Brain (organoid and tissue), 16 donors: ENCODE measurements at places on chromosomes 7 and 10.

DNA sequence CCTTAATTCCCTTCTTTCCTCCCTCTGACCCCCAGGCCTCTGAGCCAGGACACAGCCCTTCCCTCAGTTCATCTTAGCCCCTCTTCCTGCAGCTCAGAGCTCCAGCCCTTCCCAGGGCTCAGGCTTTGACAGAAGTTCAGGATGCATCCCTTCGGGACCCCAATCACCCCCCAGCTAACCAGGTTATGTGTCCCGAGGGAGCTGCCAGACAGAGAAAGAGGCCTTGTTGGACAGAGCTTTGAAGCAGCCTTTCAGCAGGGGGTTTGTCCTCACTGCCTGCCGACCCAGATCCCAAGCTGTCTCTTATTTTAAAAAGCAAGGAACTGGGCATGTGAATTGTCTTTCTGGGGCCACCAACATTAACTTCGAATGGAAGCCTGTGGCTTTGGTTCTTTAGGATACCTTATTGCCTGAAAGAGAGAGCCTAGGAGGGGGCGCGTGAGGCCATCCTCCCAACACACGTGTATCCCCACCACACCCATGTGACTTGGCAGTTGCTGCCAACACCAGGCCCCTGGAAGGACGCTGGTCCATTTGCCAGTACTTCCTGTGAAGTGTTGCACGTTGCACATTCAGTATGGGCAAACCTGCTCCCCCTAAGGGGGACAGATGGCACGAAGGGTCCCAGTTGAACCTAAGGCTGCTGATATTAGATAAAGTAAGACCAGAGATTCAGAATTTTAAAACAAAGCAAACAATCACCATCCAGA, 858 bp downstream of the CCDC136 start:
- DNase-seq = peak; percentile 13

DNA sequence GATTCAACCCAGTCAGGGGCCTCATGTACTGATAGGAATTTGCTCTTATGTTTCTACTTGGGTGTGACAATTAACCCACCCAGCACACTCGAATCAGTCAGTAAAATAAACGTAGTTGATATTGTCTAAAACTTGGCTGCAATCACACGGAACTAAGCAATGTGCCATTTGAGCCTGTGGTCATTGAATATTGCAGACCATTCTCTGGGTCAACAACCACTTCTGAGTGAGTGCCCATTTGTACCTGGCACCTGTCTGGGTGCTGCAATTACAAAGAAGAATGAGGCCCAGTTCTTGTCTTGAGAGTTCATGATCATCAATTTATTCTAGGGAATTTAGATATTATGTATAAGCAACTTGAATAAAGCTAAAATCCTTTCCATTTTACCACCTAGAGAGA, 29.8 kb downstream of the NPY start:
- no peak for DNase-seq

DNA sequence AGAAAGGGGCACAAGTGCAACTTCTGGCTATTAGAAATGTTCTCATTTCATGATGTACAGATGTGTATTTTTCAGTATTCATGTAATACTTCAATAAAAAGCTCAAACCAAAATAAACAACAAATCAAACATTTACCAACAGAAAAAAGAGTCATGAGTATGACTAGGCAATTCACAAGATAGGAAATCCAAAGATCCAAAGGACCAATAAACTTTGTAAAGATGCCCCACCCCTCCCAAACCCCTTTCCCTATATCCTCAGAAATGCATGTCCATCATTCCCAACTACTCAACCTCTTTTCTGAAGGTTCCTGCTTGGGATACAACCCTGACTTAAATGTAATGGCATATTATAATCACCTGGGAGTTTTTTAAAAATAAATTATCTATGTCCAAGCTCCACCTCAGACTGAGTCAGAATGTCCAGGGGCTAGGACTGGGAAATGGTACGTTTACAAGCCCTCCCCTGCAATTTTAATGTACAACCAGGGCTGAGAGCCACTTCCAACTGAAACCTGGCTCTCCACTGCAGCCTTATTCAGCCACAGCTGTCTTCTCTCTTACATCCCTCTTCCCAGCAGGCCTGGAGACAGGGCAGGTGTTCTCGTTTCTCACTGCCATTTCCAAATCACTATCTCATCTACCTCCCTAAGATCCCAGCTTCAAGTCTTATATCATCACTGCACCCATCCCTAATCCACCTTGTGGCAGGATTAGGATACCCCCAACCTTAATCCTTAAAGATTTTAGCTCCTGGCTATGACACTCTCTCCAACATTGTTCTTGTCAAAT, 36.5 kb downstream of the COA1 start:
- DNase-seq = no peak

DNA sequence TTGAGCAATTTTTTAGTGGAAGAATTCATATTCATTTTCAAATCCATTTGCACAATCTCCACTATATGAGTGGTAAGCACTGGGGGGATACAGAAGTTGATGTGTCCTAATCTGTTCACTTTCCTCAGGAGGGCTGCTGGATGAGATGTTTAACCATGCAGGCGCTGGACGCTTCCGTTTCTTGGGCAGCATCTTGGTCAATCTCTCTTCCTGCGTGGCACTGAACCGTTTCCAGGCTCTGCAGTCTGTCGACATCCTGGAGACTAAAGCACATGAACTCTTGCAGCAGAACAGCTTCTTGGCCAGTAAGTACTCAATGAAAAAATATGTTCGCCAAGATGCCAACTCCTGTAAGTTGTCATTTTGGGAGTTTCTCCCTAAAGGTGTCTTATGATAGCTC, 179.3 kb downstream of the ABCA13 start:
- no peak for DNase-seq

GRCh38 chr10:124025660-124026588, 67.5 kb downstream of the CHST15 start:
- DNase-seq = no peak

- DNase-seq = no peak
These were observed 59.9 kb upstream of the TM9SF3 start for GRCh38 chr10:96646751-96647166.

- no peak for DNase-seq
These were observed 142.4 kb downstream of the EGFR start for GRCh38 chr7:55161154-55161687.

DNA sequence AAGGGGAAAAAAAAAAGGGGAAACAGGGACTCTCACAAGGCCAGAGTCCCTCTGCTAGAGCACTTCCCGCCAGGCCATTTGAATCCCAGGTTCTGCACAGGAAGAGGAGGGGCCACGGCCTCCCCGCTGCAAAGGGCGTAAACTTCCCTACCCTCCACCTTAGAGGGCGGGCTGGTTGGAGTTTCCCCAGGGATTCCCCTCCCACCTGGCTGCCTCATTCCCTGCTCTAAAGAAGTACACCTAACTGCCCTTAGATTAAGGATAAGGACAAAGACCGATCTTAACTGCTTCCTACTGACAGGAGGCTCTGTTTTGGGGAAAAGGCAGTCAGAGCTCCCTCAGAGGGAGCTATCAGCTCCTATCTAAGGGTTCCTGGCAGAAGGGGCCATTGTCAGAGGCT, 102.0 kb upstream of the ARMC3 start:
- no peak for DNase-seq

DNA sequence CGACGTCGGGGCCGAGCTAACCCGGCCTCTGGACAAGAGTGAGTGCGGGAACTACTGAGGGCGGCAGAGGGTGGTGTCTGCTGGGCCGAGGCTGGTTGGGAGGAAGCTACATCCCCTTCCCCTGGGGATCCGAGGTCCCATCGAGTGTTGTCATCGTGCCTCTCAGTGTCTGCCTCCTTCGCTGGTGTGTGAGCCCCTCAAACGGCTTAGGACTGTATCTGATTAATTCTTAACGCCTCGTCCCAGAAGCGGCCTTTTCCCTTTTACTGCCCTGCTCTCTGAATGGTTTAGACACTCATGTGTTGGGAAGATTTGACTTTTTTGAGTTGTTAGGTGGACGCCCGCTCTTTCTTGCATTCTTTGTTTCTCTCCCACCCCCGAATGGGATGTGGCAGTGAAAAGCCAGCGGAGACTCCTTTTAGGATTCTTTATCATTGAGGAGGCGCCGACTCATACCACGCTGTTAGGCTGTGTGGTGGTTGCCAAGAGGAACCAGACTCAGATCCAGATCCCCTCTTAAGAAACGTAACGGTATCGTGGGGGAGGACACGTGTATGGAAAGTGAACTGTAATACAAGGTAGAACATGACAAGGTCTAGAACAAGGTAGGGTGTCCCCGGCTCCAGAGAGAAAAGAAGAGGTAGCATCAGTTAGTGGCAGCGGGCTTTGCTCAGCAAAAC, 631 bp downstream of the SUPV3L1 start:
- no peak for DNase-seq

DNA sequence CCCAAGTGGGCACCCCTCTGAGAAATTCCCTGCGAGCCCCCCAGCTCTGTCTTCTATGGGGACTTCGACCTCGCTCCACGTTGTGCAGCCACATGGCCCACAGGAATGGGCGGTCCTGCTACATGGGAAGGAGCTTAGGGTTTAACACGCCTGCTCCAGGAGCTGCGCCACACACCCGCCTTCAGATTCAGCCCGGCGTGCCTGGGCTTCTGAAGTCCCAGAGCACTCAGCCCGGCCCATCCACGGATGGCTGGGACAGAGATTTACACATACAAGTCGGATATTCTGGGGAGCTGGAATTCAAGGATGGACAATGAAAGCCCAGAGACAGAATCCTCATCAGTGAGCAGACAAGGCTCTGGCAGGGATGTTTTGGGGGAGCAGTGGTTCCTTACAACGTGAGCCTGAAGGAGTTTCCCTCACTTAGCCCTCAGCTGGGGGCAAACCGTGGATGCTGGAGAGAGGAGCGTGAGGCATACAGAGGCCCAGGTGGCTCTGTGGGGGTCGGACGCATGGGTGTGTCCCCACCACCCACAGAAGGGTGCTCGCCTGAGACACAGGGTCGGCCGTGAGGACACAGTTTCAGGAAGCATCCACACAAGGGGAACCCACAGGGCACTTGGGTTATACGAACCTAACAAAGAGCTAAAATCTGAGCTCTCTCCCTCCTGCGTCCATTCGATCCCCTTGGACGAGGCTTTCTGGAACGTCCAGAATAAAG, 372.9 kb downstream of the DNAJB6 start:
- no peak for DNase-seq

- no peak for DNase-seq
These were observed 56.2 kb upstream of the PDCD4 start for GRCh38 chr10:110815354-110816004.

DNA sequence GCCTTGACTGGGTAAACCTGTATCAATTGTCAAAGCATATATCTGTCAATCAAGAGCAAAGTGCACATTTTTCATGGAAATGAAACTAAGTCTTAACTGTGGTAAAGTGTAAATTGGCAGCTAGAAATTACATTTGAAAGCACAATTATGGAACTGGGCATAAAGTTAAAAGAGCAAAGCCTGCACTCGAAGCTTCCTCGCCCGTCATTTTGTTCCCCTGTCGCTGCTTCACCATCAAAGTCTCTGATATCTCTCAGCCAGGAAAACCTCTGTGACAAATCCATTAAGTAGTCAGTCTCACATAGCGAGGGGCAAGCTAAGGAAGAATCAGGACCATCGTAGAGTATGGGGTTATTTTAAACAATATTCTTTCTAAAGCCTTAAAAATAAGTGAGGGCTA, 27.9 kb downstream of the PON1 start:
- no peak for DNase-seq

DNA sequence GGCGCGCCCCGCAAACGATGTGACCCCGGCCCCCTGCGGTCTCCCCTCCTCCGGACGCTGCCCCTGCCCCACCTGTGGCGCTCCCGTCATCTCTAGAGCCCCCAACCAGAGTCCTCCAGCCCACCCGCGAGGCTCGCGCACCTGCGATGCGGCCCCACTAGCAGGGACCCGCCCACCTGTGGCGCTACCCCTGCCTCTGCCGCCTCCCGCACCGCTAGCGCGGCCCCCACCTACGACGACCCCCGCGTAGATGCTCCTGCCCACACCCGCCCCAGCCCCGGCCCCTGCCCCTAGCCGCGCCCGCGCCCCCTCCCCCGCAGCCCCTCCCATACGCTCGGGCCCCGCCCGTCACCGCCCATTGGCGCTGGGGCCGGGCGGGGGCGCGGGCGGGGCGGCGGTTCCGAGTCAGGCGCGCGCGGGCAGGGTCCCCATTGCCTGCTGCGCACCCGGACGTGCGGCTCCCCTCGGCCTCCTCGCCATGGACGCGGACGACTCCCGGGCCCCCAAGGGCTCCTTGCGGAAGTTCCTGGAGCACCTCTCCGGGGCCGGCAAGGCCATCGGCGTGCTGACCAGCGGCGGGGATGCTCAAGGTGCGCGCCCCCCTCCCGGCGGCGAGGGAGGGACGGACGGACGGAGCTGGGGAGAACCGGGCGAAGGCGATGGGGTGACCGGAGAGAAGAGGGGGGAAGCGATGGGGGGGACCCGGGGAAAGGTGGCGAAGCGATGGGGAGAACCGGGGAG, at the start of gene PFKP:
Gene PFKP, plus strand, starts transcription at position 431 of the 741 bp plus-strand sequence. Its CDS starts 48 bp downstream, at position 479.
- peak; percentile 46 for DNase-seq

GRCh38 chr10:4850397-4850796, 24.4 kb downstream of the AKR1E2 start:
- no peak for DNase-seq

- peak; percentile 73 for DNase-seq
These were observed 53.9 kb upstream of the SH2B2 start for GRCh38 chr7:102232611-102233286.

GRCh38 chr10:11197266-11197712, 179.6 kb downstream of the CELF2 start:
- no peak for DNase-seq

DNA sequence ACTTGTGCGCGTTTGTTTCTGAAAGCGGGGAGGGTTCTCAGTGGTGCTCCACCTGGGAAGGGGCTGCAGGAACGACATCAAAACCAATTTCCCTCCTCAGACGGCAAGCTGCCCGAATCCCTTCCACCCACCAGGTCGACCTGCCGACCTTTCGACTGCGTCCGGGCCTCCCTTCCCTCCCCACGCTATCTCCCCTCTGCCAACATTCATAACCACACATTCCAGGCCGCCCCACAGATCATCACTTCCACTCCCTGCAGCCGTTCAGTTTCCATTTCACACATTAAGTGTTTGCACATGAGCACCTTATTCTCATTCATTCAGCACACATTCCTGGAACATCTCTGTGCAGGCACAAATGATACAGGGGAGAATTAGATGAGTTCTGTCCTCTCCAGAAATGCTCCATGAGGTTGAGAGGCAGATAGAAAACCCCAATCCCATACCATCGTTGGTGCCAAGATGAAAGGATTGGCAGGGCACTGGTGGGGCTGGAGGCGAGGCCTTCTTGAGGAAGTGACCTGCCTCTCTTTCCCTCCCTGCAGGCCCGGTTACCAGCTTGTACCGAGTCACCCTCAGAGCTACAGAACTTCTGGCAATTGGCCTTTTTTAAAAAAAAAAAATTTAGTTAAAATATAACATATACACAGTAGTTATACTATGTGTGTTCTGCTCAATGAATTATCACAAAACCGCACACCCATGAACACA, 70.0 kb downstream of the MINDY4 start:
- DNase-seq = no peak

DNA sequence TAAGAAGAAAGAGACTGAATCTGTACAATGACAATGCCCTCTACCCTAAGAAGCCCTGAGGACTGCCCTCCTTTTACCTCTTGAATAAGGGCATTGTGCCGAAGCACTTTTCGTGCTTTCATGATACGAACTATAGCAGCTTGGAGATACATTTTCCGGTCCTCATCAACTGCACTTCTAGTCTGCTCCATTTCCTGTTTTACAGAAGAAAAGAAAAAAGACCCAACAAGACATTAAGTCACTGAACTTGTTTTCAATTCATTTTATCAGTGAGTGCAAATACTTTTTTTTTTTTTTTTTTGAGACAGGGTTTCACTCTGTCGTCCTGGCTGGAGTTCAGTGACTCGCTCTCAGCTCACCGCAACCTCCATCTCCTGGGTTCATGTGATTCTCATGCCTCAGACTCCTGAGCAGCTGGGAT, 78.4 kb downstream of the CUL2 start:
- DNase-seq = no peak
